ENCODE measurements at places on chromosomes 2 and 18.

DNA sequence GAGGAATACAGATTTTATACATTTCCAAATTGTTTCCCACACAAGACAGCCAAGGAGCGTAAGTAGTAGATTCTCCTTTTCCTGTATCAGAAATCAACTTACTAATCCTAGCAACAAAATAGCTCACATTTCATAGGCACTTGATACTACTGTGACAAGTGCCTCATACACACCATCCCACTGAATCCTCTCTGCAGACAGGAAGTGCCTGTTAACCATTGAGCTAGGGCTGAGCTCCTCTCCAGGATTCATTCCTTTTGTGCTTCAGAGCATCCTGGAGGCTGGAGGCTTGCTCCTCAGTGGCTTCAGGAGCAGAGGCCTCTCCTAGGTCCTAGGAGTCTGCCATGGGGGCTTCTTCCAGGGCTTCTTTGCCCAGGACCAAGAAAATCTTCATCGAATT is 20.8 kb upstream of the ZNF396 start:
- no peak for DNase-seq

DNA sequence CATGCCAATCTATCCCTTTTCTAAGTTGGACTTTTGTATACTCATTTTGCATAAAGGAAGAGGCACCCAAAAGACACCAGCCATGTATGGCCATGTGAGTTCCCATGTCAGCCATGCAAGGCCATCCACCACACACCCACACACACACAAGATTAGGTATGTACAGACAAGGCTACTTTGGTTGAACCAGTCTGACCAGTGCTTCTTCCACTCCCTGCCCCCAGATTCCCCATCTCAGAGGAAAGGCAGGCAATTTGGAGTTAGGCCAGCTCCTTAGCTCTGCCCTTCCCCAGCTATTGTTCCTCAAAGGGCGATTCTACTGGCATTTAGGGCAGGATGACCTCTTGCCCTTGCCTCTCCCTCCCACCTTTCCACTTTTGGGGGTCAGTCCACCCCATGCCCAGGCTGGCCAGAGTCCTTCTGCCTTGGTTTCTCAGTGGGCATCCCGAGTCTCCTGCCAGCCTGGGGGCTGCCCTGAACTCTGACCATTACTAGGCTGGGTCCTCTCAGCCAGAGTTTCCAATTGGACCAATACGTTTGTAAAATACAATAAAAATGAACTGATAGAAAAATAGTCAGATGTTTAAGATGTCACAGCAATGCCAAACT is 101.1 kb downstream of the ZBTB7C start:
- no peak for DNase-seq

GRCh38 chr2:70715071-70715985 is 52.7 kb downstream of the ADD2 start:
- no peak for DNase-seq

- DNase-seq = no peak
These were observed 547.3 kb upstream of the FANCL start for GRCh38 chr2:58788402-58788801.

- DNase-seq = peak; percentile 85
These were observed 27.4 kb upstream of the YES1 start for GRCh38 chr18:839224-840022.

DNA sequence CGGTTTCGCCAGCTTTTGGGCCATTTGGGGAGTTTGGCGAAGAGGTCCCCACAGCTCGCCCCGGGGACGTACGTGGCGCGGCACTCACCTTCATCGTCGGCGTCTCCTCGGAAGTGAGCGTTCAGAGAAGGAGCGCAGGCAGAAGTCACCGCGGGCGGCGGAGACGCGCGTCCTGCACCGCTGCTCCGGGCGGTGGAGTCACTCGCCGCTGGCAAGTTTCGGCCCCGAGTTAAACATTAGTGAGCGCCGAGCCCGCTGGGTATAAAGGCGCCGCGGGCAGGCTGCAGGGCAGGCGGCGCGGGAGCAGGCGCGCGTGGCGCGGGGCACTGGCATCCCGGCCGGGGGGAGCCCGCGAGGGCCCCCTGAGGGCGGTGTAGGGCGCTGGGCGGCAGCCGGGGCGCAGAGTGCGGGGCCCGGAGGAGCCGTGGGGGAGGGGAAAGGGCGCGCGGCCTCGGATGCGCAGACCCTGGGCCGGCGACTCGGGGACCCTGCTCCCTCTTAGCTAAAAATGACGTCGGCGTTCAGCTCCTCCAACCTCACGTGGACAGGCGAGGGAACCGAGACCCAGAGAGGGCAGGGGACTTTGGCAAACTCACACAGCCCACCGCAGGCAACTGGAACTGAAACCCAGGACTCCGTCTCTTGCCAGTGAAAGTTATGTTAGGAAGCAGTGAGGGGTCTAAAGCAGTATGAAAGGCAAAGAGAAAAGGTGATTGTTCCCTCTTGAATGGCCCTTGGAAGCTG is at the start of gene DPP4:
TSS of gene DPP4 (minus strand) at position 328 of the 744 bp plus-strand sequence. CDS start at position 94, 234 bp downstream.
- DNase-seq = no peak

DNA sequence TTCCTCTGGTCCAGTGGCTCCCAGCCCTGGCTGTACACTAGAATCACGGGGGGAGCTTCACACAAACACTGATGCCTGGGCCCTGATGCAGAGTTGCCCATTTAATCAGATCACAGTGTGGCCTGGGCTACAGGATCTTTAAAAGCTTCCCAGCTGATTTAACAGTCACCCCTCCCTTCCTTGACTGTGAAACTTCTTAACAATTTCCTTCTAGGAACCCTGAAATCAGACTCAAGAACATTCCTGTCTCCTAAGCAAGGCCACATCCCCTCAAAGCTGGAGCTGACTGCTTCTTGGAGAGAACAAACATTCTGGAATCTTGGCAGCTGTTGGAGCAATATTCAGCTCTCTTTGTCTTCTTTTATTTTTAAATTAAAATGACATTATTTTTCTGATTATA is 88.7 kb downstream of the ADD2 start:
- DNase-seq = no peak

Data from hematopoietic multipotent progenitor cell treated with erythropoietin and hydrocortisone succinate and interleukin-3 and kit ligand, for 17 days (in vitro differentiated cells).